ENCODE measurements at places on chromosomes 5 and 9.

GRCh38 chr5:179212870-179213269 lies 132.4 kb downstream of the ADAMTS2 start:
- DNase-seq: no peak

- DNase-seq: no peak
Observed at GRCh38 chr5:133205204-133205603, 153.4 kb downstream of the HSPA4 start.

DNA sequence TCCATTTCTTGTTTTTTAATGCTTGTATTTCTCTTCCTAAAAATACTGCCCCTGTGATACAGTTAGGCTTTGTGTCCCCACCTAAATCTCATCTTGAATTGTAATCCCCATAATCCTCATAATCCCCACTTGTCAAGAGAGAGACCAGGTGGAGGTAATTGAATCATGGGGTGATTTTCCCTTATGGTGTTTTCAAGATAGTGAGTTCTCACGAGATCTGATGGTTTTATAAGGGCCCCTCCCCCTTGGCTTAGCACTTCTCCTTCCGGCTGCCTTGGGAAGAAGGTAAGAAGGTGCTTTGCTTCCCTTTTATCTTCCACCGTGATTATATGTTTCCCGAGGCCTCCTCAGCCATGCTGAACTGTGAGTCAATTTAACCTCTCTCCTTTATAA lies 227.4 kb downstream of the MAN2A1 start:
- no peak for DNase-seq

- DNase-seq: no peak
Observed at GRCh38 chr5:96072138-96072790, 110.6 kb upstream of the ELL2 start.

DNA sequence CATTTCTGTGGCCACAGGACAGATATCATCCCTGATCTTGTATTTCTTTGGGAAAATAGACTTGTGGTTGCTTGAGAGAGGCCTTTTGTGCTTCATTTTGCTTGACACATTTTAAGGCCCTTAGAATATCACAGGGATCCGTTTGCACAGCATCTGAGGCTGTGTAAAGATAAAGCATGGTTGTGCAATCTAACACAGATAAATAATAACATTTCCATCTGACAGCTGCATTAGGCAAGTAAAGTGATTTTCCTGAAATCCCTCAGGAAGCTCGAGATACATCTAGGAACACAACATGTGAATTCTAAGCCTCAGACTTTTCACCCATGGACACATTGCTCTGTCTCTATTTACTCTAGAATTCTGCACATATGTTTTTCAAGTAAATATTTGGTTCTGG lies 212.8 kb upstream of the ADAMTSL1 start:
- DNase-seq: no peak

DNA sequence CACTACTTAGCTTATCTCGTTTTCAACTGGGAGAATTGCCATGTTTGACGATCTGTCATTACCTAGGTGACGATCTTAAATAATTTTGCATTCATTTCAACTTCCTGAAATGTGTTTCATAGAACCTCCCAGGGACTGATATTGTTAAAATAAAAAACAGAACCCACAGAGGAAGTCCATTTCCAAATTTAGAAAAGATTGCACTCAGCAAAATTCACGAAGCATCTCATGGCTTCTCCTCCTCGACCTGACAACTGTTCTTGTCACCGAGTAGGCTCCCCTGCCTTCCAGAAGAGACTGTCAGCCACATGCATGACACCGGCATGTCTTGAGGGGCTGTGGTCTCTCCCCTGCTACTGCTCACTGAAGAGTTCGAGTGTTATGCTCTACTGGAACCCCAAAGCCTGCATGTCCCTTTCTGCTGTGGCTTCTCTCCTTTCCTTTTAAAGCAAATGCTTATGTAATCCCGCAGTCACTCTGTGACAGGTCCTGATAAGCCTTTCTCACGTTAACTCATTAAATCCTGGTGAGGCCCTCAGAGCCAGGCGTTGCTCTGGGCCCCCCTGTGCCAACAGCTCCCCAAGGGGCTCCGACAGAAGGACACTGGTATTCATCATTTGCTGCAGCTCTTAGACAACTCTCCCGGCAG lies 26.8 kb upstream of the ANKRD33B start:
- DNase-seq: no peak

DNA sequence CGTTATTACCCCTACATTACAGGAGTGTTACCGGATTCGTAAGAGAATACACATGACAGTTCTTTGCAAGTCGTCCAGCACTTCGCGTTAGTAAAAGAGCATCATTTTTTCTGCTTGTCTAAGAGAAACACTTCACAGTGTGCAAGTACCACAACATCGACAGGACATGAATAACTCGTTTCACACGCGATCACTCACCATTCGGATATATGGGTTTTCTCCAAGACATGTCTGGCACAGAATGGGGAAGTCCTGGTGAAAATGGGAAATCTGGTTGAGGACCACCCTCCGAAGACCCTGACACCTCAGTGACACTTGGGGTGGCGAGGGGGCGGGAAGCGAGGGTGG lies 642 bp downstream of the RBM22 start:
- no peak for DNase-seq

DNA sequence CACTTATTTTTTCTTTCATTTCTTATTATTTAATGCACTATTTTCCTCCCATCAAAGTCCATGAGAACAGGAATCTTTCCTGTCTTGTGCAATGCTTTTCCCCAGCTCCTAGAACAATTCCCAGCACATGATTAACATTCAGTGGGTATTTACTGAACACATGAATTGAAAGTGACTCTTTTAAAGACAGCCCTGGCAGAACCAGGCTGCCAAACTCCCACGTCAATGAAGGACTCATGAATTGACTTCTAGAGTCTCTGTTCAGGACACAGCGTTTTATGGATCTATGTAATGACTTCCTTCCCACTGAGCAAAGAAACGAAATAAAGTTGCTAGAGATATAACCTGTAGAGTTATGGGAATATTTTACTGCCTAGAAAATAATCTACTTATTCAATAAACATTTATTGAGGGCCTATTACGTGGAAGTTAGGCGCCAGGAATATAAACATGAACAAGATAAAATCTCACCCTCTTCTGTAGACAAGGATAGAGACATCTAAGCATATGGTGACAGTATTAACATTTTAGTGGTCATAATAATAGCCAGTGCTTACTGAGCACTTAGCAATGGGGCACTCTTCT lies 485.9 kb upstream of the KLF4 start:
- DNase-seq: no peak

GRCh38 chr5:66612226-66612625 lies 16.0 kb downstream of the MAST4 start:
- no peak for DNase-seq

GRCh38 chr9:8800196-8800595 lies 1000.6 kb upstream of the DMAC1 start:
- DNase-seq: no peak

DNA sequence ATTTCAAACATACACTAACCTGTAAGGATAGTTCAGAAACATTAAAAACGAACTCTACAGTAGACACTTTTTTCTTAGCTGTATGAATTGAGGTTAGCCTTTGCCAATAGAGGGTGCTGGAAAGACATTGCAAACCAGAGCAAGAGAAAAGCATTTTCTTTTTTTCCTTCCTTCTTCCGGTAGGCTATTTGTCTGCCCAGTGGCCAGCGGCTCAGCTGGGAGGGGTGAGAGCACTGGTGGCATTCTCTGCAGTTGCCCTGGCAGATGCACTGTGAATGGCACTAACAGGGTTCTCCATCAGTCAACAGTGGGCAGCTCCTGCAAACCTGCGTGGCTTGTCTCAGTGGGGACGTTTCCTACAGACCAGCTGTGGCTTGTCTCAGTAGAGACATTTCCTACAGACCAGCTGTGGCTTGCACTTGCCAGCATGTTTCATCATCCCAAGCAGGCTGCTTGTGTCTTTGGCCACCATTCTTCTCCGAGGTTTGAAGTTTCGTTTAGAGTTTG lies 984.5 kb upstream of the CDH18 start:
- peak; percentile 4 for DNase-seq

- DNase-seq: no peak
Observed at GRCh38 chr9:86732514-86733171, 214.7 kb downstream of the GAS1 start.

DNA sequence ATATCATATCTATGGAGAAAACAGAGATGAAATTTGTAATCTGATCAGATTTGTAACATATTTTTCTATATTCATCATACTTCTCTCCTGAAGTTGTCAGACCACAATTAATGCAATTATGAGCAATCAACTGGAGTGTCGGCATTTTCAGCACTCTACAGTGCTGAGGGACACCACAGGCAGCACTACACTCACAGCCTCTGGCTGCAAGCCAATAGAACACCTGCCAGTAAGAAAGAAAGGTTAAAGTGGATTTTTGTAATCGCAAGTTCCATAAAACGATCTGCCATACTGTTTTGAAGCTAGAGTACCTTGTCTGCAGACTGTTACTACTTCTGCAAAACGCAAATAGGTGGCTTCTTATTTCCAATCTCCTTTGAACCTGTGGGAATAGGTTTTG lies 147.6 kb downstream of the ADAMTS6 start:
- DNase-seq: no peak
